ENCODE measurements at places on chromosomes 16 and 17.

GRCh38 chr16:88058817-88059216 is 107.6 kb downstream of the BANP start:
- no peak for DNase-seq

GRCh38 chr17:78672005-78672404 is 94.8 kb upstream of the DNAH17 start:
- DNase-seq, result no peak

GRCh38 chr16:12471383-12471782 is 332.3 kb downstream of the CPPED1 start:
- no peak for DNase-seq

DNA sequence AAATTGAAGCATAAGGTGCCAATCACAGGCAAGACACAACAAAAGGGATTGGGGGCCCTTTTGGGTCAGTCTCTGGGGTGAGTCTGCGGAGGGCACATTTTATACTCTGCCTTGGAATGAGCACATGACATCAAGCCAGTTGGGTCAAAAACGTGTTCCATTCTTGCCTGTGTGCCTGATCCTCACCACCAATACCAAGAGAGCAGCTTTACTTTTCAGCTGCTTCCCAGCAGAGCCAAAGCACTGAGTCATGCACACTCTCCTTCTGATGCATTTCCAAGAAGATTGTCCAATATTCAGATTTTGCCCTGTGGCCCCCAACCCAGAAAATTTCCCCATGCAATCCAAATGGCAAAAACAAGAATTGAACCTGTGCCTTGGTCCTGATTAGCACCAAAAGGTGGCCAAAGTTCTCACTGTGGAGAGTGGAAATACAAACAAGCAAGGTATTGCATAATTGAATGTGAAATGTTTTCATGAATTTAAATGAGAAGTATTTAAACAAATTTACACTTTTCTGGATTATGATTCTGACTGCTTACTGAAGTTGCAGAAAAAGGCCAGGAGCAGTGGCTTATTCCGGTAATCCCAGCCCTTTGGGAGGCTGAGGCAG is 217.8 kb upstream of the SOX9 start:
- DNase-seq, result no peak

- DNase-seq, result no peak
Observed at GRCh38 chr17:28145348-28145747, 102.9 kb downstream of the NLK start.

GRCh38 chr16:89378947-89379771 is 111.2 kb downstream of the ANKRD11 start:
- DNase-seq, result peak; percentile 41

DNA sequence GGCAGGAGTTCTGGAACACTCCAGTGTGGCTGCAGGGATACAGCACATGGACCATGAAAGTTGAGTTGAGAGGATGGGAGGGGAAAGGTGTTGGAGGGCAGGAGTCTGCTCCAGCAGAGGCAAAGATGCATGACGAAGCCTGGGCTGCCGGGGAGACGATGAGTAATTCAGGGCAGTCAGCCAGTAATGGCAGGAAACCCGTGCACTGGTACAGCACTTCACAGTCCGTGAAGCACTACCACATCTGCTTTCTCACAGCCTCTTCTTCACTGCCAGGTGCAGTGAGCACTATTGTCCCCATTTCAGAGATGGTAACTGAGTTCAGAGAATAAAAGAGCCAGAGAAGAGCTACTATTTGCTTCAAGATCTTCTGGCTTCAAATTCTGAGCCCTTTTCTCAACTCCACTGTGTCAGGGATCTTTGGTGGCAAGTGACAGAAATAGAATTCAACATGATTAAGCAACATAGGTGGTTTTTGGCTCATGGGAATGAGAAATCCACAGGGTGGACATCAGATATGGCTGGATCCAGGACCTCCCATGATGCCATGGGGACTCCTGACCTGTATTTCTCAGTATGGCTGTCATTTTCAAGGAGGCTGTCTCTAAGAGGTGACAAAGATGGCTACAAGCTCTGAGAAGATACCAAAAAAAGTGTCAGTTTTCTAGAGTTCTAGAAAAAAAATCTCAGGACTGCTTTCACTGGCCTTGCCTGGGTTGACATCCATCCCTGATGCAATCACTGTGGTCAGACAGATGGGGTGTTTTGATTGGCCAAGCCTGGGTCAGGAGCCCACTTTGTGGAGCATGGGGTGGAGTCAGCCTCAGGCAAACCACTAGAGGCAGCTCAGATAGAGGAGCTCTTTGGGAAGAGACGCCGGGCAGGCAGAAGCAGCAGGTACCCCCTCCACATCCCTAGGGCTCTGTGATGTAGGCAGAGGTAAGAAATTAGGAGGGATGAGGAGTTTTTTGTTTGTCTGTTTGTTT is 24.7 kb downstream of the IL21R start:
- peak; percentile 44 for DNase-seq

DNA sequence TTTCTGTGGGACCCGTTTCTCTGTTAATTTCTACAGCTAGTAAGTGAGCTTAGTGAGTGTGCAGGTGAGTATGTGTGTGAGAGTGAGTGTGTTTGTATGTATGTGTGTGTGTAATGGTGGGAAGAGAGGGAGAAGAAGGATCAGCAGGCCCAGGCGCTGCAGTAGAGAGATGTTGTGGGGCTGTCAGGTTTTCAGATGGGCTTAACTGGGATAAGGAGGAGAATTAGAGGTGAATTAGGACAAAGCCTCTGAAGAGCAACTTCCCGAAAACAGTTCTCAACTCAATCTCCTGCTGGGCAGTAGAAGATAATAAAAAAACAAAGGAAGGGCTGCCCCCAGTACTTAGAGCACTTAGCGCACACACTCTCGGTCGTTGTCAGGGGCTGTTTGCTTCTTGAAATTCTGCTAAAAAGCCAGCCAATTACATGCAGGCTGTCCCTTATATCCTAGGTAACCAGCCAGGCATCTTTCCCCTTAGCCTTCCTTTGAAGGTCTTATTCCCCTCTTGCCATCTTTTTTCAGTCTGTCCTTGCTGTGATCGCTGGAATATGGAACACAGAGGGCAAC is 63.4 kb downstream of the CLEC16A start:
- no peak for DNase-seq

DNA sequence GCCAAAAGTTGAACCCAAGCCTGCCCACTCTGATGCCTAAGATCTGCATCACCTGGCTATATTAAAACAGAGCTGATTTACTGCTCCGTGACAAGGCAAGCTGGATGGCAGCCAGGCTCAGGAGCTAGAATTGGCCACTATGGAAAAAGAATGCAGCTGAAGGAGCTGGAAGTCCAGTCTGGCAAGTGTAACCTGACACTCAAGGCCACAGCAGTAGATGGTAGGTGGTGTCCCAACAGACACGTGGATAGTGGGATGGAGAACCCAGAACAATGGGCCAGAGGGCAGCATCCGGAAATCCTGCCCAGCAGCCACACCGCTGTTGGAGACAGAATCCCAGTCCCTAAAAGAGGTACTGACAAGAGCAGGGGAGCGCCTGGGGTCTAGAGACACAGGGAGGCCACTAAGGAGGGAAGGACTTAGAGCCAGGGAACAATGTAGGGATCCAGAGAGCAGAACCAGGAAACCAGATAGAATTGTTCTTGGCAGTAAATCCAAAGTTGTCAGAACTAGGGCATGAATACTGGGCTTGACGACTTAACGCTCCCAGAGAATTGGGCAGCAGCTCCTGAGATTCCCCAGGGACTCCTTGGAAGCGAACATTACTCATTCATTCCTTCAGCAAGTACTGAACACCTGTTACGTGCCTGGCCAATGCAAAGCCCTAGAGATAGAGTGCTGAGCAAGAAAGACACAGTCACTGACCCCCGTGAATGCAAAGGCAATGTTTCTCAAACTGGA is 85.7 kb downstream of the CDYL2 start:
- peak; percentile 7 for DNase-seq

- no peak for DNase-seq
Observed at GRCh38 chr17:27473190-27473747, 17.0 kb downstream of the KSR1 start.

GRCh38 chr16:31365131-31365865 is 10.3 kb downstream of the ITGAX start:
- DNase-seq, result no peak

DNA sequence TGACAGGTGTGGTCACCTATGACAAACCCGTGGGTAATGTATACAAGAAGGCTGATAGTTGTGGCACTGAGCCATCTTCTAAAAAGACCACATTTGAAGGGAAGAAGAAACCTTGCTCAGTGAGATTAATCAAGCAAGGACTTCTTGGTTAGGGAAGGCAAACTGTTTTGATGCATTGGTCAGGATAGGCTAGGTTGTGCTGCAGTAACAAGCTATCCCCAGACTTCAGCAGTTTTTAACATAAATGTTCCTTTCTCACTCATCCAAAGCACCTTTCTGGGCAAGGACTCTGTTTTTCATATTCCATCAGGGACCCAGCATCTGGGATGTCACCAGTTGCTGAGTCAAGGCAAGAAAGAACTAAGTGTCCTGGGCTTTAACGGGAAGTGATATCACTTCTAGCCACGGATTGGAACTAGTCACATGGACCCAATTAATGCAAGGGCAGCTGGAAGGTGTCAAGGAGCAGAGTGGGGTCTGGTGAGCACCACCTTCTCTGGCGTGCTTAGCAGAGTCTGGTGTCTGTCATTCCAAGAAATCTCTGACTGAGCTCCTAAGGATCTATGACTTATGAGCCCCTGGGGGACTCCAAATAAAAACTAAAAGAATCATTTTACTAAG is 52.0 kb upstream of the CCL2 start:
- no peak for DNase-seq

- DNase-seq, result no peak
Observed at GRCh38 chr16:14492614-14493013, 137.4 kb downstream of the PARN start.

- DNase-seq, result no peak
Observed at GRCh38 chr17:72726936-72727335, 365.6 kb downstream of the SLC39A11 start.

DNA sequence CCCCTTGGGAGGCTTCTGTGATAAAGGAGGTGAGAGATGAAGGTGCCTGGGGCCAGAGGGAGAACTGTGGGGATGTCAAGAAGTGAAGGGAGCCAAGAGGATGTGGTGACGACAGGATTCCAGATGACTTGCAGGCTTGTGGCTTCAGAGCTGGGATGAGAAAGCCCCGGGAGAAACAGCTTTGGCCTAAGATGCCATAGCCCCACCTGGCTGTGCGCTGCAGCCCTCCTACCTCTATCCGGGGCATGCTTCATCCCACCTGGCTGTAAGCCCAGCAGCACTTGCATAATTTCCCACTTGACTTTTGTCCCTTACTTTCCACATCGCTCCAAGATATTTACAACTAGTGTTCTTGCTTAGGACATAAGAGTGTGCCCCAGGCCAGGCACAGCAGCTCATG is 29.3 kb downstream of the GINS3 start:
- DNase-seq, result no peak

DNA sequence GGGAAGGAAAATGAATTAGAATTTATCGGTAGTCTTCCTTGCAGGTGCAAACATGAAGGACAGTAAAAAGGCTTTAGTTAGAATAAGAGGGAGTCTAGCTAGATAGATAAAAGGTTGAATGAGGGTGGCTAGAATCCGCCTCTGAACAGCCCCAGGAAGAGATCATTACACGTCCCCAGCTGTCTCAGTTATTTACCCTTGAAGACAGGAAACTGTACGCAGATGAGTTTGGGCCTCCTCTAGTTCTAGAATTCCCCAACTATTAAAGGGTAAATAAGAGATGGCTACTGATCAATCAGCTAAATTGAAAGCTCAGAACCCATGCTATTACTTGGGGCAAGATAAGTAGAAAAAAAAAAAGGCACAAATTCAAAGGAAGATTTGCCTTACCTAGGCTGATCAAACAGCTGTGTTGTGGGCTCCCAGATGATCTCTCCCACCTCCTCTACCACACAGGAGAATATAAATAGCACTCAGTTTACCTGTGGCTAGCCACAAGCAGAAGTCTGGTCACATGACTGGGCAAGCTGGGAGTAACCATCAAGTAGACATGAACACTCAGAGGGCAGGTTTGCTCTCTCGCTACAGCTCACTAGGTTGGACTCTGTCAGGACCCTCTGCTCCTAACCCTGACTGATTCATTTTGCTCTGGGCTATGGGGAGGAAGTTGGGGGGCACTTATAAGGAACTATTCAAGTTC is 17.0 kb downstream of the FAM117A start:
- no peak for DNase-seq

DNA sequence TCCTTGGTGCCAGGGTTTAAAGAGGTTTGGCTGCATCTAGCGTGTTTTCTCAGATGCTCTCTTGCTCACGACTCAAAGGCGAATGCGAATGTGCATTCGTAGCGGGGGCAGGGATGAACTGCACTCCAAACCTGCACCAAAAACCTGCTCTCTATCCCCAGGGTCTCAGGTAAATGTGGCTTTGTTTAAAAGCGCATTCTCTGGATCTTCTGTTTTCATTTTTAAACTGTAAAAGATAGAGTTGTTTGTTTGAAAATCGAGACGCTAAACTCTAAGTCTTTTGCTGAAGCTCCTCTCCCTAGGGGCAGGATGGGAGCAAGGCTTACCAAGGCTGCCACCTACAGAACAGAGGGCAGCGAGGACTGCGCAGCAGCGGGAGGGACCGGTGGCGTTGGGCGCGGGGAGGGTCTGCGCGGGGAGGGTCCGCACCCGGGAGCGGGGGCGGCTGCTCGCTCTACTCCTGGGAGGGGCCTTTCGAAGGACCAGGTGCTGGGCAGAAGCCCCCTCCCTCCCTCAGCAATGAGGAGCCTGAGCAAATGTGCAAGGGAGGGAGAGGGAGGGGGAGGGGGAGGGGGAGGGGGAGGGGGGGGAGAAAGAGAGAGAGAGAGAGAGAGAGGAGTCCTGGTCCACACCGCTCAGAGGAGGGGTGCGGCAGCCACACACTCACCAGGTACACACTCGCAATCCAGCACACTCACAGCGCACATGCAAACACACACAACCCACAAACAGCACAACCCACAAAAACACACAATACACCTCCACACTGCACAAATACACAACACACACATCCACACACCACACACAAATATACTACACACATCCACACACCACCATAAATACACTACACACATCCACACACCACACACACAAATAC is 142.8 kb downstream of the GRIN2A start:
- peak; percentile 34 for DNase-seq

- DNase-seq, result no peak
Observed at GRCh38 chr17:37344519-37344918, 31.3 kb upstream of the C17orf78 start.

GRCh38 chr16:9330095-9330494 is 238.7 kb downstream of the HAPSTR1 start:
- DNase-seq, result peak; percentile 53

Measured in muscle of leg (tissue), 16 donors.